IPS DF 19.7 (cell line): ENCODE measurements at places on chromosomes 12 and 14.

GRCh38 chr12:64729909-64730587, 29.2 kb downstream of the GNS start:
- no peak for DNase-seq

DNA sequence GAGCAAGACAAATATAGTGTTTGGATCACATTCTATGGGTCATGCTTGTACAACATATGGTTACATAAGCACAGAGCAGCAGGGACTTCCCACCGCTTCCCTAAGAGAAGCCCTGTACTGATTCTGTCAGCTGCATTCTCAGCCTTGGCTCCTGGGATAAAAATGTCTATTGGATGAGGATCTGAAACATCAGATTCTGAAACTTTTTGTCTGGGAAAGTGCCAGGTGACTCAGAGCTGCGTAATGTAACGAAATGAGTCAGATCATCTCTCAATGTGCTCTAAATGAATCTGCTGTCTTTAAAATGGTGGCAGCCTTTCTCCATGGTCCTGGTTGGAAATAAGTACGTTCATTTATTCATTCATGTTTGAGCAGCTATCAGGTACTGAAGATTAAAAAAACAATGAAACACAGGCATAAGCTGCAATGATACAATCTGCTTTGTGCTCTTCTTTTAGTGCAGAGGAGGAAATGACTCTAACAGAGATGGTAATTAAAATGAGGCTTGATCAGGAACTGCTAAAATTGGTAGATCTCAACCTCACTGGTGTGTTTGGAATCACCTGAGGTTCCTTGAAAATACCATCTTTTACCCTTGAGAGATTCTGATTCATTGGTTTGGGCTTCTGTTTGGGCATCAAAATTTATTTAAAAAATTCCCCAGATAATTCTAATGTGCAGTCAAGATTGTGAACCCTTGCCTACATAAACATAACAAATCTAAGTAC, 99.1 kb upstream of the NAP1L1 start:
- DNase-seq, result no peak

DNA sequence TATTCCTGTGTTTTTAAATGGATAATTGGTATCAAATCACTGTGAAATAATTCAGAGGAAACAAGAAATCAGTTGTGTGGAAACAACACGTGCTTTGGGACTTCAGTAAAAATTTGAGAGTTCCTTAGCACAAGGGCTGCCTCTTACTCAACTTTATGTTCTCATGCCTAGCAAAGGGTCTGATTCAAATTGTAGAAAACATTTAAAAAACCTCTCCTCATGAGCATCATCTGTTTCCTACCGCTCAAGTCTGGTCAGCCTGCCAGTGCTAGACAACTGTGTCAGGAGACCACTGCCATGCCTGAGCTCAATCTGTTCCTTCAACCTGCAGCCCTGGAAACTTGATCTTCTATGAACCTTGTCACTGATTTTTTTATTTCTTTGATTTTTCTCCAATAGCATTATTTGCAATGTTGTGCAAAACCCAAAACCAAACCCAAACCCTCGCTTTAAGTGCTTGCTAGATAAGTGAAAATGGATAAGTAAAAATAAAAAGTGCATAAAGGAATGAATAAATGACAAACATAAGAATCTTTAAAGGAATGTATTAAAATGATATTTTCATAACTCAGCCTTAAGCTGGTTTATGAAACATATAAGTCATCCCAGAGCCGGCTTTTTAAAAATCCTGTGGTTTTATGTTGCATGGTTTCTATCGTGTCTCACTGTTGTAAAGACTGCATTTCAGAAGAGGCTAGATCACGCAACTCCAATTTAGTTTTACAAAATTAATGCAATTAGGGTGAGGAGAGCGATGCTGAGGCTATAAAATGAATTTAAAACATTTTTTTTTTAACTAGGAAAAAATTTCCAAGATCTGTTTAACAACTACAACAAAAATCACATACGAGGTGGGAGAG, 361.2 kb upstream of the PDE3A start:
- no peak for DNase-seq

DNA sequence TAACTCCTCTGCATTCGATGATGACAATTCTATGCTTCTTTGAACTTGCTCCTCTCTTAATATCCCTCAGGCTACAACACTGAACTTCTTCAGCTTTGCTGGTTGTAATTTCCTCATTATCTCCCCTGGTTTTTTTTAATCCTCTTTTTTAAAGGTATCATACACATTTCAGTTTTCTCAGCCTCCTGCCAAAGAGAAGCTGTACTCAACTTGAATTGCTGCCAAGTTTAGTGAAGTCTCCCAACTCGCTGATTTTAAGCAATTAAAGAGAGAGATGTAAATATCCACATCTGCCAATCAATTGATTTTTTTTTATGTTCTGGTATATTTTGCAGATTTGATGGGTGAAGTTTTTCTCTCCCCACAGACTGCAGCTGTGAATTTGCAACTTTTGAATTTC, 817.8 kb downstream of the GALC start:
- DNase-seq, result no peak

DNA sequence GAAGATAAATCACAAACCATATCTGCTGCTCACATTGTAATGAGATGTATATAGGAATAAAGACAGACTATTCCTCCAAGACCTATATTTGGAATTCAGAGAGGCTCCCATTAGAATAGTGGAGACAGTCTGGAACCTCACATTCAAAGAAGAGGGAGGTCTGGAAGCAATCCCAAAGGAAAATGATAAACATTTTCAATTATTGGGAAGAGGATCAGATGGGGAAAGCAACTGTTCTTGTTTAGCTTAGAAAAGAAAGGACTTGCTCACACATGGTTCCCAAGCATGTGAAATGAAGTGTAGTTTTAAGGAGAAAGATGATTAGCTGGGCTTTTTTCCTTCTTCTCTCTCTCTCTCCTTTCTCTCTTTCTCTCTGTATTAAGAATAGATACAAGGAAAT, 193.0 kb upstream of the LMNTD1 start:
- DNase-seq, result no peak

DNA sequence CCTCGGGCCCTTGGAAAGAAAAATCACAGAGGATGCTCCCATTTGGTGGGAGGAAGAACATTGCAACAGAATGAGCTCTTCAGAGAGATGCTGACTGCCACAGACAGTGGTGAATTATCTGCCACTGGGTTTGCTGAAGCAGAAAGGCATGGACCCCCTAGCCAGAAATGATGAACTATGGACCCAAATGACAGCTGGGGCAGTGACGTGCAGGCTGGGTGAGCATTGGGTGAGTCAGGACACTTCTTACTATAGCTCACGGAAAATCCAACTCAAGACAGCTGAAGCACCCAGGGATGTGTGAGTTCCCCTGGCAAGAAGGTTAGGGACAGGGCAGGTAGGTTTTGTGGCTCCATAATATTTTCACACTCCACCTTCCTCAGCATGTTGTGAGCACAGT, 993.2 kb downstream of the BCL11B start:
- no peak for DNase-seq

DNA sequence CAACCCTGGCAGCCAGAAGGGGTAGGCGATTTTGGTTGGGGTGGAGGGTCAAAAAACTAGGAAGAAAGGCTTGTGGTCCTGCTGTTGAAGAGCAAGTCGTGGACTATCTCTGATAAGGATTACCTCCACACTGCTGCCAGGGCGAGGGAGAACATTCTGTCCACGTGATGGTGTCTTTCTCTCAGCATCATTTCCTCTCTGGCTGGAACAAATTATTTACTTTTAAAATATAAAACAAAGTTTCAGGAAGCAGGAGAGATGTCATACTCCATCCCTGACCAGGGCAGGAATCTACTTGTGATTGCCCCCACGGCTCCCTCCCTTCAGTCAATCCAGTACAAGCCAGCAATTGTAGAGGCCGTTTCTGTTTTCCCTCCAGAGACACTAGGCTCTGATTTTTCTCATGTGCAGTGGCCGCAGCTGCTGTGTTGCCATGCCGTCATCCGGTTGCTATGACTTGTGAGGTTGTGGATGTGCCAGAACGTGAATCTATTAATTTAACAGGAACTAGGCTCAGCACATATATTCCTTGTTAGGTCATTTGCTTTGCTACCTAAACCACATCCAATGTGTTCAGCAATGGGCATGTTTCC, 61.5 kb upstream of the PTGR2 start:
- no peak for DNase-seq

- no peak for DNase-seq
Observed at GRCh38 chr12:7441216-7441615, 2.7 kb downstream of the CD163L1 start.

DNA sequence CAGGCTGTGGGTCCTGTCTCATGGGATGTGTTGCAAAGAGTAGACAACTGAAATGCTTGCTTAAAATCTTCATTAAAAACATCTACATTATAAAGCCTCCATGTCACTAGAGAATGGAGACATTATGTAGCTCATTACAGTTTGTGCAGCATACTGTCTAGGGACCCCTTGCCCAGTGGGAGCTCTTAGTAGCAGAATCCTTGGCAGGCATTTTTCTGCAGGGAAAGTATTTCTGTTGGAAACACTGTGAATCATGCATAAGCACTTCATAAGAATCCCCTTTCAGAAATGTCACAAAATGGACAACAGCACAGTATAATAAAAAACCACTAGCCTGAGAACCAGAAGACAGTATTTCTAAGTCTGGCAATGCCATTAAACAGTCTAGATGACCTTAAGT, 174.3 kb downstream of the MGAT4C start:
- no peak for DNase-seq

DNA sequence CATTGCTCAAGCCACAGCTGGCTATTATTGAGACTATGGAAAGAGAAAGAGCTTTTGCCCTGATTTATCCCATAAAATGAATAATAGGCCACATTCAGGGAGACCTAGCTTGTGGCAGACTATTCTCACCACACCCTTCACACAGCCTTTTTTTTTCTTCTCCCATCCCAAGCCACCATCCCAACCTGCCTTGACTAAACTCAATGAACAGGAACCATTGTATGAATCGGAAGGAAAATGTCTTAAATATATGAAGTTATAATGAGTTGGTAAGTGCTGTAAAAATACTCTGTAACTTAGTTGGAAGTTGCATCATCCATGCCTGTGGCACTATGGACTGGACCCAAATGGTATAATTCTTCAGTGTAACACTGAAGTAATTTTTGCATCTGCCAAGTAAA, 338.4 kb downstream of the RAD51B start:
- no peak for DNase-seq

GRCh38 chr14:22838631-22839041, 2.3 kb downstream of the MMP14 start:
- no peak for DNase-seq

DNA sequence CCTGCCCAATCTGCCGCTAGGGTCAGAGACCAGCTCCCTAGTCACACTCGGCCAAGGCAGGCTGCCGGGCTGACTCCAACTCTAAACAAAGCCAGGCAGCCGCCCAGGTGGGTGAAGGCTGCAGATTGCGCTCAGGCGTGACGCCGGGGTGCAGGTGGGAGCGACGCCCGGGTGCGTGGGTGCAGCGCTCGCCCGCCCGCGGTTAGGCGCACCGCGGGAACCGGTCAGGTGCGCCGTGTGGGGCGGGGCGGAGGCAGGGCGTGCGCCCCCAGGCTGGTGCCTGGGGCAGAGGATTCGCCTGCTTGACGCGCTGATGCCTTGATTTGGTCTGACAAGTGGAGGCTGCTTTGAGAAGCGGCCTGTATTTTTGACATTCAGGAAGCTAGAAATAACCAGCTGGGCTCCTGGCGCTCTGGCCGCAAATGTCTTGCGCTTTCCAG, 126.7 kb upstream of the HIF1A start:
- no peak for DNase-seq

DNA sequence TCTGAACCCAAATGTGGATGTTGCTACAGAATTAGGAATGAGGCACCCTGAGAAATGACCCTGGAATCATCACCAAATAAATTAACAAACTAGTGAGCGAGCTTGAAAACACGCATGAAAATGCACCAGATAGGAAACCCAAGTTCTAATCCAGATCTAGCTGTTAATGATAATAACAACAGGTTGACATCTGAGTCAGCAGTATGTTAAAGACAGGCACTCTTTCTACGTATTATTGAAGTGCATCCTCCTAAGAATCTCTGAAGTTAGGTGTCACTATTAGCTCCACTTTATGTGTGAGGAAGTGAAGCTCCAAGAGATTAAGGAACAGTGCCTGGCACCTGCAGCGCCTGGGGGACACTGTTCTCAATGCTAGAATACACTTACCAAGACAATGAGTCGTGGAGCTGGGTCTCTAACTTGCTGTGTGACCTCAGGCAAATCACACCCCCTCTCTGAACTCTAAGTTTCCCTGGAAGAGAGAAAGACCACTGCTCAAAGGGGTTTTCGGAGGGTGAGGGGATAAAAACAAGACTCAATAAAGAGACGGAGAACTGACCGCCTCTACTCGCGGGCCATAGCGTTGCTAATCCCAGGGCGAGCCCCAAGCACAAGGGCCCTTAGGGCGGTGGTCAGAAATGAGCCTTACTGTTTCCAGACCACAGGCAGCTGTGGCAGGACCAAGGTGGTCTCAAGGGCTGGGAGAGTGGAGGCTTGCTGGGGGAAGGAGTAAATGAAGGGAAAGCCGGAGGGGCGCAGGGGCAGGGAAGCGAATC, 2.1 kb downstream of the SLC6A12 start:
- no peak for DNase-seq

DNA sequence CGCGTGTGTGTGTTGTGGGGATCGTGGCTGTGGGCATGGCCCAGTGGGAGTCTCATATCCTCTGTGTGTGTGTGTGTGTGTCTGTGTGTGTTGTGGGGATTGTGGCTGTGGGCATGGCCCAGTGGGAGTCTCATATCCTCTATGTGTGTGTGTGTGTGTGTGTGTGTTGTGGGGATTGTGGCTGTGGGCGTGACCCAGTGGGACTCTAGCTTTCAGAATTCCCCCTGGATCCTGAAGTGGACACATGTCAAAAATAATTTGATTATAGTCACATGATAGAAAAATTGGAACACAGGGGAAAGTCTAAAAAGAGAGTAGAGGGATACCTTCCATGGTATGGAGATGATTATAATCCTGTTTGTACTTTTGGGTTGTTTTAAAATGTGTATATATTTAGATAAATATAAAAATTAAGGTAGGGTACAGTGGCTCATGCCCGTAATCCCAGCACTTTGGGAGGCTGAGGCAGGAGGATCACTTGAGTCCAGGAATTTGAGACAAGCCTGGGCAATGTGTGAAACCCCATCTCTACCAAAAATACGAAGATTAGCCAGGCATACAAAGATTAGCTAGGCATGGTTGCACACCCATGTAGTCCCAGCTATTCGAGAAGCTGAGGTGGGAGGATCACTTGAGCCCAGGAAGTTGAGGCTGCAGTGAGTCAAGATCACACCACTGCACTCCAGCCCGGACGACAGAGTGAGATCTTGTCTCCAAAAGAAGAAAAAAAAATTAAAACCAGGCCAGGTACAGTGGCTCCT, 11.0 kb downstream of the PAPLN start:
- DNase-seq, result no peak

- DNase-seq, result no peak
Observed at GRCh38 chr12:4187916-4188315, 85.6 kb upstream of the CCND2 start.
